ENCODE measurements at places on chromosomes 12 and 14.

- no peak for DNase-seq
Observed at GRCh38 chr14:28138341-28138740, 628.2 kb upstream of the FOXG1 start.

DNA sequence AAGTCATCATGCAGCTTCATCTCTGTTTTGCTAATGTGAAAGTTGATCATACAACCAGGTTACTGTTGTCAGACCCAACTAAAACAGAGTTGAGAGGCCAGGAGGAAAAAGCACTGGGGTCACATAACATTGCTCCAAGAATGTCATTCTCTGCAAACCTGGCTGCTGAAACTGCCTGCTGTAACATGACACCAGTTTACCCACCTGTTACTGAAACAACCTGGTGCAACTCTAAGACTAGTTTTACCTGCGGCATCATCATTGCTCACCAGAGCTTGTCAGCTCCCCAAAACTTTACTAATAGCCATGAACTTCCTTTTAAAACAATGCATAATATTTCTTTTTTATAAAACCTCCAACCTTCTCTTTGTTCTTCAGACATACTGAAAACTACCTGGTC is 30.7 kb upstream of the DEGS2 start:
- DNase-seq: no peak

DNA sequence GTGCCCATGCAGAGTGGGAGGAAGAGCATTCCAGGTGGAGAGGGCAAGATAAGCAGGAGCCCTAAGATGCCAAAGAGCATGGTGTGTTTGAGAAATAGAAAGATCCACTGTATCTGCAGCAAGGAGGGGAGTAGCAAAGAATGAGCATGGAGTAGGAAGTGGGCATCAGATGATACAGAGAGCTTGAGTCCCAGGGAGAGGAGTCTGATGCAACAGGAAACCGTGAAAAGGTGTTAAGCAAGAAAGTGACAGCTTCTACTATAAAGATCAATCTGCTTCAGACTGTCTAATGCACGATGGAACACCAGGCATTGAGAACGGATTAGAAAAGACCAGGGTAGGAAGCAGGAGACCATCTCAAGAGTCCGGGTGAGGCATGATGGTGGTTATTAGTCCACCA is 12.3 kb upstream of the GPRC5D start:
- no peak for DNase-seq

DNA sequence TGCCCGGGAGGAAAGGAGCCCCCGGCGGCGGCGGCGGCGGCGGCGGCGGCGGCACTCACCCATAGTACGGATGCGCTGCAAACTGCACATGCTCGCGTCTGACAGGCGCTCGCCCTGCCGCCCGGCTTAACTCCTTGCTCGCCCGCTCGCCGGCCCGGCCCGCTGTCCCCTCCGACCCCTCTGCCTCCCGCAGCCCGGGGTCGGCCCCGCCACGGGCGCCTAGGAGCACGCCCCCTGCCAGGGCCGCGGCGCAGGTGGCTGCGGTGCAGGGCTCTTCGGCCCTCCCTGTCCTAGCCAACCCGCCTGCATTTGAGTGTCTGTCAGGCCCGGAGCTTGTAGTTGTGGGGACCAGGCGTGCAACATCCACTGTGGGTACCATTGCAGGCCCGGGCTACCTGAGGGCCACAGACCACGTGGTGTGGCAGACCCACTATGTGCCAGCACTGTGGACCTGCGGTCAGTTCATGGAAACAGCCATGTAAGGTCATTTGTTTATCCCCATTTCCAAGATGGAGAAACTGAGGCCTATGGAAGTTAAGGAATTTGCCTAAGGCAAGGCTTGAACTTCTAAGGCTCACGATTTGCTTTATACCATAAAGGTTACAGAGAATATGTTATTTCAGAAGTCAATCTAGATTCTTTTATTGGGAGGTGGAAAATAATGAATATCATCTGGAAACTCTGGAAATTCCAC is 17.6 kb upstream of the PLEKHH1 start:
- DNase-seq: no peak

GRCh38 chr12:120956579-120957300 is 21.6 kb upstream of the HNF1A start:
- no peak for DNase-seq

- DNase-seq: no peak
Observed at GRCh38 chr12:83150465-83151189, 463.9 kb downstream of the TMTC2 start.

DNA sequence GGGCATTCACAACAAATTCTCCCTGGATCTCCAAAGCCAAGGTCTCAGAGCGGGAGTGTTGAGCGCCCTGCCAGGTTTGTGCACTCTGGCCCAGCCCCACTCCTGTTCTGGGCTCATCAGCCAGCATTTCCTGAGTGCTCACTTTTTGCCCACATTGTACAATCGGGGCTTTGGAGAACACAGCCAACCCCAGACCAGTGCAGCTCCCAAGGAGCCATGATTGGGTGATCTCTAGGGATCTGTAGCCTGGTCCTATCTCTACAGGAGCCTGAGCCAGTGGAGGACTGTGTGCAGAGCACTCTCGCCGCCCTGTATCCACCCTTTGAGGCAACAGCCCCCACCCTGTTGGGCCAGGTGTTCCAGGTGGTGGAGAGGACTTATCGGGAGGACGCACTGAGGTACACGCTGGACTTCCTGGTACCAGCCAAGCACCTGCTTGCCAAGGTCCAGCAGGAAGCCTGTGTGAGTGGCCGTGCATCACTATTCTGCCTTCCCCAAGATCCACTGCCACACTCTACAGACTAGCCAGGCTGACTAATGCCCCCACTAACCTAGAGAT is 2.8 kb downstream of the ARHGEF40 start:
- DNase-seq: no peak

DNA sequence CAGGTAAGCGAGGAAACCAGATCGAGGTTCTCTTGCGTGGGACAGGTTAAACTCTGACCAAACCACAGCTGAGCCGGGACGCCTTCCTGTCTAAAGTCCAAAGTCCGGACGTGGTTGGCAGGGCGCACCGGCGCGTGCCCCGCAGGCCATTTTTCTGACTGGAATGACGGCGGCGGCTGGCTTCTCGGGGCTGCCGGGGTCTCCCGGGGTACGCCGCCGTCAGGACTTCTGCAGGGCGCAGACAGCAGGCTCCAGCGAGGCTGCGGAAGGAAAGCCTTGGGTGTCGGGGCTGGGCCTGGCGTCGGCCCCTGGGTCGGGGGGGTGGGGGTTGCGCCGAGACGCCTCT is 32.8 kb downstream of the MIA2 start:
- DNase-seq: no peak

GRCh38 chr14:24417832-24418491 is 11.5 kb downstream of the CBLN3 start:
- no peak for DNase-seq

- DNase-seq: no peak
Observed at GRCh38 chr12:22709292-22709691, 84.3 kb downstream of the ETNK1 start.

GRCh38 chr12:120079411-120080400 is 36.8 kb downstream of the RAB35 start:
- no peak for DNase-seq

DNA sequence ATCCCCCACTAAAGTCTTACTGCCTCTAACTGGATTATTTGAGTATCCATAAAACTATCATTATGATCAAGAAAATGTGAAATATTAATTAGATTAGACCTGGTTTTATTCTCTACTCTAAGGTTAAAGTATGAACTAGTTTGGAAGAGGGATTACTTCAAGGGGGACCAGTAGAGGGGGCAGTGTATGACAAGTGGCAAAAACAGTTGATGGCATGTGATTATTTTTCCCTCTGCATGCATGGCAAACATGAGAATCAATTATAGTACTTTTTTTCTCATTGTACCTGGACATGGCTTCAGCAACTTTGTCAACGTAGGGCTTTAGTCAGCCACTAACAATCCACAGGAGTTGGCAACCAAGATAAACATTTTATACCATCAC is 145.0 kb upstream of the SLC38A2 start:
- DNase-seq: no peak

DNA sequence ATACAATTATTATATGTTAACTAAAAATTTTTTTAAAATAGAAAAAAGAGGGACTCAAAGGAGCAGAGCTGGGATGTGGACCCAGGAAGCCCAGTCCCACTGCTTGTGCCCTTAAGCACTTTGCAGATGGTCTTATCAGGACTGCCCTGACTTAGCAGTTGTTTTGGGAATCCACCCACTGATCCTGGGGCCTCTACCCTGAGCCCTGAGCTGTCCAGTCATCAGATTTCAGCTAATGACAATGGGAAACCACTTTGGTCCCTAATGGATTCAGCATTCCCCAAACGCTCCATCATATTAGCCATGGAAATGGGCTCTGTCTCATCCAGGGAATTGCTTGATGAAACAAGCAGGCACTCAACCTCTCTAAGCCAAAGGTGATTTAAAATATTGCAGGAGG is 22.5 kb upstream of the WSCD2 start:
- no peak for DNase-seq

Data from AG04450 (cell line).